Aortic smooth muscle cell (primary cell): ENCODE measurements at places on chromosomes 6 and 20. TPM values are rescaled to one million over a fixed set of nuclear protein-coding genes. Genes with fewer than 3 reads are reported as not detected.

SLC24A3 gene
- total RNA-seq = 0.66 and 0.68 TPM in 2 replicates

FGD2 gene
- total RNA-seq = not detected in 2 replicates

SLC17A2 gene
- not detected in 2 replicates for total RNA-seq

ANGPT4 gene
- not detected in 2 replicates for total RNA-seq

C4A gene
- total RNA-seq = 5.7 and 5.8 TPM in 2 replicates

SLC22A7 gene
- total RNA-seq = not detected in 2 replicates
